ENCODE measurements at places on chromosomes 4 and X. TPM values are rescaled to one million over a fixed set of nuclear protein-coding genes. Genes with fewer than 3 reads are reported as not detected.

DNA sequence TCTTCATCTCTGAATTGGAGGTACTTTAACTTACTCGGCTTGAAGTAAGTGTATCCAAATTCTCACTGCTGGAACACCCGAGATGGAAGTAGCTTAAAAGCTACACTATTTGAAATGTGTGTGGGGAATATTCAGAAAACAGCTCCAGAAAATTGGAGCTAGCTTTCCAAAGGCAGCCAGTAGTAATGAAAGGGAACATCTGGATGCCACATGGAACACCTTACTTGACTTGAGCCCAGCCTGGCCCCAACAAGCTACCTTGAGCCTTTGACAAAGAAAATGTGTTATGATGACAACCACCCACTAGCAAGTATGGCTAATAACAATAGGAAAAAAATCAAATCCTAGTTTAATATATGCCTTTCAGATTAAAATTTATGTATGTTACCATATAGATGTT lies 161.5 kb downstream of the PRDM5 start:
- H3K36me3 ChIP-seq = no peaks in the 10 kb centered on the region
- H3K4me3 ChIP-seq = no peak overlapping the region
- H3K27ac ChIP-seq = no peak overlapping the region
- no peaks in the 10 kb centered on the region for H3K27me3 ChIP-seq
- DNase-seq = no peak

The SLC6A14 gene
- 1.8 TPM for total RNA-seq

GRCh38 chr4:89539374-89539773 lies 231.8 kb upstream of the GPRIN3 start:
- H3K36me3 ChIP-seq = no peaks in the 10 kb centered on the region
- H3K4me3 ChIP-seq = no peak overlapping the region
- DNase-seq = no peak
- H3K27me3 ChIP-seq = no peaks in the 10 kb centered on the region
- no peaks in the 10 kb centered on the region for H3K4me1 ChIP-seq

DNA sequence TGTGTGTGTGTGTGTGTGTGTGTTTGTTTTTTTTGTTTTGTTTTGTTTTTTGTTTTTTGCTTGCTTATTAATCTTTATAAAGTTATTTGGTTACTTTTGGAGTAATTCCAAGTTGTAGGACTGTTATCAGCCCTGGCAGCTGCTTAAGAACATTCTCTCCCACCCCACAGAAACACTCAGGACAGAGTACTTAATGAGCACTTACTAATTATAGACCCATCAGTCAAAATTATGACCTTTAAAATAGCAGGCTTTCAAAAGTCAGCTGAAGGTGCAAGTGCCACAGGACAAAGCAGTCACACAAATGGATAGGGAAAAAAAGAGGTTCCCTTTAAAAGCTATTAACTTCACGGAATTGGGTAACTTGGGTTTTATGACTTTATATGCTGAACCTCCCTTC lies 69.0 kb downstream of the BEND2 start:
- DNase-seq = no peak
- no peaks in the 10 kb centered on the region for H3K27me3 ChIP-seq
- no peaks in the 10 kb centered on the region for H3K36me3 ChIP-seq
- H3K27ac ChIP-seq = no peak overlapping the region

GRCh38 chr4:117227925-117228324 lies 142.5 kb upstream of the TRAM1L1 start:
- no peaks in the 10 kb centered on the region for H3K27me3 ChIP-seq
- no peak for DNase-seq
- no peaks in the 10 kb centered on the region for H3K4me1 ChIP-seq
- no peaks in the 10 kb centered on the region for H3K36me3 ChIP-seq
- no peak overlapping the region for H3K27ac ChIP-seq

- H3K27me3 ChIP-seq = no peaks in the 10 kb centered on the region
- no peaks in the 10 kb centered on the region for H3K36me3 ChIP-seq
- H3K4me1 ChIP-seq = no peaks in the 10 kb centered on the region
- H3K4me3 ChIP-seq = no peak overlapping the region
Measured at GRCh38 chr4:101960431-101960830, 169.9 kb downstream of the BANK1 start.

The RTL5 gene
- 2.1 TPM for total RNA-seq

- H3K4me3 ChIP-seq = no peak overlapping the region
- H3K4me1 ChIP-seq = no peaks in the 10 kb centered on the region
- DNase-seq = no peak
Measured at GRCh38 chrX:132861076-132861475, 97.4 kb downstream of the HS6ST2 start.

The CRLF2 gene
- total RNA-seq = 0.32 TPM

The ETDB gene
- total RNA-seq = not detected

GRCh38 chrX:39652336-39652735 lies 445.4 kb downstream of the BCOR start:
- H3K36me3 ChIP-seq = no peaks in the 10 kb centered on the region
- H3K27ac ChIP-seq = no peak overlapping the region
- H3K4me1 ChIP-seq = no peaks in the 10 kb centered on the region
- H3K27me3 ChIP-seq = peaks cover 5% of the 10 kb centered on the region
- no peak overlapping the region for H3K4me3 ChIP-seq
- peak; percentile 27 for DNase-seq

DNA sequence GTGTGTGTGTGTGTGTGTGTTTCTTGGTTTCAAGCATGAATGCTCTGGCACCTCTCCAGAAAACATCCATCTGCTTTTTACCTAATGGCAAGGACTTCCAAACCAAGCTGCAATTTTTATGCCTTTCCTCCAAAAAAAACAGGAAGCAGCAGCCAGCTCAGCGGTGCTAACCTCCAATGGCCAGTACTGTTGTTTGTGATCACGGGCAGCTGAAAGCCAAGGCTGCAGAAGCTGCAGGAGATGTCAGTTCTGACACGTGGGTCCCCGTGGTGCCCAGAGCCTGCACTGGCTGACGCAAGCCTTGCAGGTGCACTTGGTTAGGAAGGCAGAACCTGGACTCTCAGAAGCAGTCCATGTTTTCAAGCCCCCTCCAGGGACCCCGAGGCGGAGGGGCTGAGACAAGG lies 313.6 kb upstream of the DDX53 start:
- H3K27ac ChIP-seq = no peak overlapping the region
- no peak for DNase-seq
- H3K36me3 ChIP-seq = no peaks in the 10 kb centered on the region

GRCh38 chr4:65798498-65799127 lies 128.3 kb upstream of the EPHA5 start:
- H3K4me1 ChIP-seq = no peaks in the 10 kb centered on the region
- DNase-seq = no peak
- H3K4me3 ChIP-seq = no peak overlapping the region

The TRPC5OS gene
- not detected for total RNA-seq

DNA sequence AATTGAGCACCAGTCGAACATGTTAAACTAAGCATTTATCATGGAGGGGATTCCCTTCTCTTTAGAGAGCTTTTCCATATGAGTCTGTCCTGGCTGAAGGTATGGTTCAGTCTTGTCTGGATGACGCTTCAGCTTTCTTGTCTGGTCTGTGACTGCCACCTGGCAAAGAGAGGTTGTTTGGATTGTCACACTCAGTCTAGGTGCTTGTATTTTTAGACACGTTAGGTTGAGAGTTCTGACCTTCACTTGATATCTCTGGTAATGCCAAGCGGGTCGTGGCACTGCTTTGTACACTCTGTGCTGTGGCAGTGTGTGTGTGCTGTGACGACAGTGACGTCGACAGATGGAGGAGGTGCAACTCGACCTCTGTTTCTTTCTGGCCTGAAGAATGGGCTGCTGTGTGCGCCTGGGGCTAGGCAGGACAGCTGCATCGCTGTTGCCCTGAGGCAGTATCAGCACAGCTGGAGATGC lies 12.6 kb downstream of the NOCT start:
- H3K4me3 ChIP-seq = no peak overlapping the region
- no peaks in the 10 kb centered on the region for H3K27me3 ChIP-seq
- no peak for DNase-seq
- H3K27ac ChIP-seq = no peak overlapping the region
- H3K36me3 ChIP-seq = no peaks in the 10 kb centered on the region

The MCF2 gene
- total RNA-seq = not detected

GRCh38 chr4:20084488-20084887 lies 167.2 kb upstream of the SLIT2 start:
- H3K4me1 ChIP-seq = no peaks in the 10 kb centered on the region
- no peaks in the 10 kb centered on the region for H3K27me3 ChIP-seq
- no peak for DNase-seq
- H3K27ac ChIP-seq = no peak overlapping the region
- H3K4me3 ChIP-seq = no peak overlapping the region

GRCh38 chrX:39752815-39753214 lies 344.9 kb downstream of the BCOR start:
- H3K27me3 ChIP-seq = no peaks in the 10 kb centered on the region
- DNase-seq = peak; percentile 57
- no peak overlapping the region for H3K27ac ChIP-seq
- no peak overlapping the region for H3K4me3 ChIP-seq

DNA sequence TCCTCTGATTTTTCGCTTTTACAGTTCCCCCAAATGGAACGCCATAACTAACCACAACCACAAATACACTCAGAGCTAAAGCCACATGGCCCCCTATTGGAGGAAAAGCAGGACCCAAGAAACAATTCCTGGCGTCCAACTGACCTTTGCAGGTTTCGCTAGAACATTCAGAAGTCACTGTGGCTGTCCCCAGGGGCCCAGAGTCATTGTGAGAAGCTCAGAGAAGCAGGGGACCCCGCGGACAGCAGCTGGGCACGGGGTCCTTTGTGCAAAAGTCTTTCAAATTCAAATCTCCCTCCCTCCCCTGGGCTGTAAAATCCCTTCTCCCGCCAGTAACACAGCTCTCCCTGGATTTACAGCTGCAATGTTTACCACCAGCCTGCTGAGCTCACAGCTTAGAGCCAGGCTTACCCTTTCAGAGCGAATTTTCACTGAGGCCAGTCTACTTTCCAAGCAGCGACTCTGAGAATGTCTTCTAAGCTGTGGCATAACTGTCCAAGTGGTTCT lies 214.8 kb downstream of the CRLF2 start:
- H3K27ac ChIP-seq = no peak overlapping the region
- H3K4me1 ChIP-seq = no peaks in the 10 kb centered on the region
- H3K36me3 ChIP-seq = no peaks in the 10 kb centered on the region
- no peaks in the 10 kb centered on the region for H3K27me3 ChIP-seq
- H3K4me3 ChIP-seq = no peak overlapping the region

DNA sequence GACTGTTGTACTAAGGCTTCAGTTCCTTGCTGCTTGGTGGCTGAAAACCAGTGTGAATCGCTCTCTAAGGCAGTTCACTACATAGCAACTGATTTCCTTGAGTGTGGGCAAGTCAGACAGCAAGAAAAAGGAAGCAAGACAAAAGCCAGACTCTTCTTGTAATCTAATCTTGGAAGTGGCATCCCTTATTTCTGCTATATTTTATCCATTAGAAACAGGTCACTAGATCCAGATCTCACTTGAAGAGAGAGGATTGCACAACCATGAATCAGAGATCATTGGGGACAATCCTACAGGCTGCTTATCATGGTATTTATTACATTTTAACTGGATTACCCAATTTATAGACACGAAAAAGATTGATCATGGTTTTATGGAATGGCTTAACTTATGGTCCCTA lies 684.5 kb downstream of the GRID2 start:
- H3K36me3 ChIP-seq = no peaks in the 10 kb centered on the region
- no peaks in the 10 kb centered on the region for H3K4me1 ChIP-seq

GRCh38 chr4:187666034-187666433 lies 329.5 kb upstream of the ZFP42 start:
- no peaks in the 10 kb centered on the region for H3K4me1 ChIP-seq
- H3K27me3 ChIP-seq = no peaks in the 10 kb centered on the region
- DNase-seq = no peak
- H3K36me3 ChIP-seq = no peaks in the 10 kb centered on the region

GRCh38 chr4:13887010-13887409 lies 259.5 kb upstream of the BOD1L1 start:
- no peak for DNase-seq
- H3K27ac ChIP-seq = no peak overlapping the region
- no peaks in the 10 kb centered on the region for H3K36me3 ChIP-seq
- no peaks in the 10 kb centered on the region for H3K27me3 ChIP-seq
- no peak overlapping the region for H3K4me3 ChIP-seq
- no peaks in the 10 kb centered on the region for H3K4me1 ChIP-seq

- H3K4me3 ChIP-seq = no peak overlapping the region
- H3K27me3 ChIP-seq = no peaks in the 10 kb centered on the region
- no peaks in the 10 kb centered on the region for H3K36me3 ChIP-seq
- H3K27ac ChIP-seq = no peak overlapping the region
Measured at GRCh38 chrX:115988825-115989224, 181.7 kb upstream of the AGTR2 start.
